CD4-positive, CD25-positive, alpha-beta regulatory T cell (primary cell): ENCODE measurements at places on chromosomes 16 and 17. TPM values are rescaled to one million over a fixed set of nuclear protein-coding genes. Genes with fewer than 3 reads are reported as not detected.

DNA sequence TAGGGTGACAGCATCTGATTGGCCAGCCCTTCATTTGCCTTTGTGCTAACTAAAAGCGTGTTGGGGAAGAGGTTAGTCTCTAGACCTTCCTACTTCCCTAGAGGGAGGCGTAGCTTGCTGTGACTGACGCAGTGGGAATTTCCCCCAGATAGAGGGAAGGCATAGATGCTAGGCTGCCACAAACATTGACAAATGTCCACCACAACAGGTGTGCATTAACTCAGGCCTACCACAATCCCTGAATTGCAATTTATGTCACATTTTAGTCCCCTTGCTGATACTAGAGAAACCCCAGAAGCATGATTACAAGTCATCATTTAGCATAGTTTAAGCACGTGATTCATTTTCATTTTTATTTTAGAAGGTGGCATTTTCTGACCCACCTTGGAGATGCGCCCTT is 76.3 kb upstream of the WSB1 start:
- H3K27me3 ChIP-seq = no peaks in the 10 kb centered on the region
- H3K4me1 ChIP-seq = peaks cover 21% of the 10 kb centered on the region
- H3K27ac ChIP-seq = peak overlapping the region; percentile 26

GRCh38 chr16:78957317-78958100 is 643.0 kb downstream of the MAF start:
- H3K36me3 ChIP-seq = no peaks in the 10 kb centered on the region
- no peaks in the 10 kb centered on the region for H3K27me3 ChIP-seq
- H3K4me3 ChIP-seq = peak overlapping the region; percentile 34
- H3K4me1 ChIP-seq = no peaks in the 10 kb centered on the region
- no peak overlapping the region for H3K27ac ChIP-seq

DNA sequence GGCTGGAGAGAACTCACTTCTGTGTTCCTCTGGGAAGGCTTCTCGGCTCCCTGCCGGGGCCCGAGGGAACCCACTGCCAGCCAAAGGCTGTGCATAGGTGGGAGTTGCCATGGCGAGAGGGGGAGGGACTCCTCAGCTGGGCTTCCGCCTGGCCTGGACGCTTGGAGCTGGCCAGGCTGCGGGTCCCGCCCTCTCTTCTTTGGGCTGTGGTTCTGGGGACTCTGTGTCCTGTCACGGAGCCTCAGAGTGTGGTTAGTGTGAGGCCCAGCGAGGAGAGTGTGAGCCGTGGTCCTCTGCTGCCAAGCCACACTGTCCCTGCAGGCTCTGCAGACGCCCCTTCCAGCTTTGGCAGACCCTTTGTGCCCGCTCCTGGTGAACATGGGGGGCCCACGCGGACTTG is 123.1 kb downstream of the OR1D5 start:
- no peak overlapping the region for H3K4me3 ChIP-seq
- H3K36me3 ChIP-seq = no peaks in the 10 kb centered on the region
- no peaks in the 10 kb centered on the region for H3K4me1 ChIP-seq

Gene KCNJ16
- polyA plus RNA-seq = not detected

Gene EIF4A3
- 91.7 TPM for polyA plus RNA-seq

DNA sequence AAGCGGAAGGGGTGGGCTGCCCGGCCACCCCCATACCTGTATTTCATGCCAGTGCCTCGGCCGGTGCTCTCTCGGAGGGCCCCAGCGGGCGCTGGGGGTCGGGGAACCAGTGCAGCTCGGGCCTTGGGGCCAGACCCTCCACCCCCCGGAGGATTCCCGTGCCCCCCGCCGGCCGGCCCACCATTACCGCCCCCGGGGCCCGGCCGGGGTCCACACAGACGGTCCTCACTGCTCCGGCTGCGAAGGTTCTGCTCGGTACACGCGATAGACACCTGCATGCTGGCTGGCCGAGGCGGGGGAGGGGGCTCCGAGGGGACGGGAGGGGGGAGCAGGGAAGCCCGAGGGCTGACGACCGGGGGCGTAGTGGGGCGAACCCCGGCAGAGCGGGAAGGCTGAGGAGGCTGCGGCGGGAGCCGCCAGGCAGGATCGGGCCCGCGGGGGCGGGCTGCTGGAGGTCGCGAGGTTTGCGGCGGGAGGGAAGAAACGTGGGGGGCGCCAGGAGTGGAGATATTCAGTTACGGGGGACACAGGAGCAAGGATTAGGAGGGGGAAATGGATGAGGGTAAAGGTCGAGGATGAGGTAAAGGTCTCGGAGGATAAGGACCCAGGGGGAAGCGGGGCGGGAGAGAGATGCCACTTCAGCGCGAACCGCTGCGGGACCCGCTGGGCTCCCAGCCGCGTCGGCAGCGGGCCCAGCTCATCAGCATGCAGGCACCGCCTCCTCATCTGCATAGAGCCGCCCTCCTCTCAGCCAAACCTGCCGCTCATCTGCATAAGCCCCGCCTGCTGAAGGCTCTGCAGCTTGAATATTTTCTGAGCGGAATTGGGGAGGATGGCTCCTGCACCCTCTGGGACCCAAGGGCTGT is at the start of gene KCNAB3:
Gene KCNAB3 (minus strand): TSS at position 699 of the 866 bp plus-strand sequence. CDS start 421 bp downstream, at position 278.
- H3K27ac ChIP-seq = no peak within 1 kb of the TSS
- no peaks in the 10 kb centered on the region for H3K27me3 ChIP-seq
- DNase-seq = peak; percentile 76
- peaks cover 46% of the 10 kb centered on the region for H3K4me1 ChIP-seq
- H3K4me3 ChIP-seq = no peak within 1 kb of the TSS

DNA sequence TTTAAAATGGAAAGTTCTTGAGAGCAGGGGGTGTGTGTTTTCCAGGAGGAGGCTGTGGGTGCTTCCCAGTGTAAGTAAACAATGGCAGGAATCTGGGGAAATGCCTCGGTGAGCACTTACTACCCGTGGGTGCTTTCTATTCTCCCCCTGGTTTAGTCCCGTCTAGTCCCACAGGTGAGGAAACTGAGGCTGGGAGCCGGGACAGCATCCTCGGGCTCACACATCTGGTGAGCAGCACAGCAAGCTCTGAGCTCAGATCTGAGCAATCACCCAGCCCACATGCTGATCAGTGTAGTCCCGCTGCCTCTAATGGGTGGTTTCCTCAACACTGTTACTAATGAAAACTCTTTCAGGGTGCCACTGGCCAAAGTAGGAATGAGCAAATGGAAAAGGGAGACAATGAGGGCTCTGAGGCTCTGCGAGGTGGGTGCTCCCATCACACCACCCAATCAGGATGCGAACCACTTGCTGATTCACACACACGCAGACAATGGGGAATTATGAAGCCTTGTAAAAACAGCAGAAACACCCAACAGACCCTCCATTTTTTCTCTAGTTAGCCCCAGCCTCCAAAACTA is 202.6 kb downstream of the PARN start:
- H3K27ac ChIP-seq = no peak overlapping the region
- H3K27me3 ChIP-seq = no peaks in the 10 kb centered on the region
- H3K4me1 ChIP-seq = no peaks in the 10 kb centered on the region
- H3K4me3 ChIP-seq = no peak overlapping the region

DNA sequence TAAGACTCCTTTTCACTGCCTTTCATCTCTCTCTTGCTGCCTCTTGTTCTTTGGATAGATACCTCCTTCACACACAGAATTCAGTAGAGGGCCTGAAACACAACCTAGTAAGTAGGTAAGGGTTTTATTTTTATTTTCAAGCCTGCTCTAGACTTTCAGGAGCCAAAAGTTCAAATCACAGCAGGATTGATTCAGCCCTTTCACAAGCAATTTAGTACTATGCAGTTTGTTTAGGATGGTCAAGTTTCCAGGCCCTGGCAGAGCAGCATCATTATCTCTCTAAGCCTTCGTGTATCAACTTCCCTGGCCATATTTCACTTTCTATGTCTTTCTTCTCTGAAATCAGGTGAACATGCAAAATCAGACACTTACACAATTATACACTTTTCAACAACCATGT is 148.8 kb upstream of the CORO6 start:
- H3K36me3 ChIP-seq = no peaks in the 10 kb centered on the region
- no peak overlapping the region for H3K27ac ChIP-seq
- H3K4me1 ChIP-seq = no peaks in the 10 kb centered on the region
- H3K4me3 ChIP-seq = no peak overlapping the region

- H3K4me3 ChIP-seq = no peak overlapping the region
- H3K27ac ChIP-seq = no peak overlapping the region
- DNase-seq = no peak
- no peaks in the 10 kb centered on the region for H3K27me3 ChIP-seq
Observed at GRCh38 chr17:77206158-77206956, 65.6 kb downstream of the SEC14L1 start.

DNA sequence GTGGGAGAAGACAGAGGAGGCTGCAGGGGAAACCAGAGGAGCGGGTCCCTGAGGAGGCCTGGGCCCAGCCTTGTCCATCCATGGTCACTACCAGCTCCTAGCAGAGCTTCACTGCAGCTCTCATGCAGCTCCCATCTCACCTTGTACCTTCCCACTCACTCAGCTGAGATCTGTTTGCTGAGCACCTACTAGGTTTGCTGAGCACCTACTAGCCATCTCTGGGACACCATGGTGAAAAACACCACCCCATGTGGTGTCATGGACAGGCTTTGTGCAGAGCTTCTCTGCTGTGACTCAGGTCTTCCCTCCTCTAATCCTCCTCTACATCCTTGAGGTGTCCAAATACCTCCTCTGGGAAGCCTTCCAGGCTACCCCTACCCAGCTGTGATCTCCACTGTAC is 58.6 kb downstream of the ENGASE start:
- H3K36me3 ChIP-seq = no peaks in the 10 kb centered on the region
- no peaks in the 10 kb centered on the region for H3K27me3 ChIP-seq
- H3K27ac ChIP-seq = no peak overlapping the region
- H3K4me1 ChIP-seq = no peaks in the 10 kb centered on the region

- DNase-seq = peak; percentile 29
- H3K27ac ChIP-seq = peak overlapping the region; percentile 25
- H3K27me3 ChIP-seq = peaks cover 6% of the 10 kb centered on the region
- peaks cover 15% of the 10 kb centered on the region for H3K36me3 ChIP-seq
Observed at GRCh38 chr17:7260651-7261378, 1.5 kb downstream of the CLDN7 start.

DNA sequence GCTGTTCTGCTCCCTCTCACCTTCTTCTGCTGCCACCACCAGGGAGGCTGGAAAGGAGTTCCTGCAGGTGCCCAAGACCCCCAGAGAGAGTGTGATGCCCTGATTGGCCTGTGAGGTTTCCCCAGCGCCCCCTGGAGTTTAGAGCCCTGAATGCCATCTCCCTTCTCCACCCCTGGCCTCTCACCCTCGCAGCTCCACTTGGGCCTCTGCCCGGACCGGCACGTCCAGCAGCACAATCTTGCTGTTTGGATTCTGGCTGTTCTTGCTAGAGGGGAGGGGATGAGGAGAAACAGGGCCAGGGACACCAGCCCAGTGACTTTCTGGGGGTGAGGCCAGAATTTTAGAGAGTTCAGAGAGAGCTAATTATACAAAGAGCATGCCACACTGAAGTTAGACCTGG is 12.5 kb upstream of the FAM171A2 start:
- H3K27me3 ChIP-seq = no peaks in the 10 kb centered on the region
- H3K27ac ChIP-seq = no peak overlapping the region

DNA sequence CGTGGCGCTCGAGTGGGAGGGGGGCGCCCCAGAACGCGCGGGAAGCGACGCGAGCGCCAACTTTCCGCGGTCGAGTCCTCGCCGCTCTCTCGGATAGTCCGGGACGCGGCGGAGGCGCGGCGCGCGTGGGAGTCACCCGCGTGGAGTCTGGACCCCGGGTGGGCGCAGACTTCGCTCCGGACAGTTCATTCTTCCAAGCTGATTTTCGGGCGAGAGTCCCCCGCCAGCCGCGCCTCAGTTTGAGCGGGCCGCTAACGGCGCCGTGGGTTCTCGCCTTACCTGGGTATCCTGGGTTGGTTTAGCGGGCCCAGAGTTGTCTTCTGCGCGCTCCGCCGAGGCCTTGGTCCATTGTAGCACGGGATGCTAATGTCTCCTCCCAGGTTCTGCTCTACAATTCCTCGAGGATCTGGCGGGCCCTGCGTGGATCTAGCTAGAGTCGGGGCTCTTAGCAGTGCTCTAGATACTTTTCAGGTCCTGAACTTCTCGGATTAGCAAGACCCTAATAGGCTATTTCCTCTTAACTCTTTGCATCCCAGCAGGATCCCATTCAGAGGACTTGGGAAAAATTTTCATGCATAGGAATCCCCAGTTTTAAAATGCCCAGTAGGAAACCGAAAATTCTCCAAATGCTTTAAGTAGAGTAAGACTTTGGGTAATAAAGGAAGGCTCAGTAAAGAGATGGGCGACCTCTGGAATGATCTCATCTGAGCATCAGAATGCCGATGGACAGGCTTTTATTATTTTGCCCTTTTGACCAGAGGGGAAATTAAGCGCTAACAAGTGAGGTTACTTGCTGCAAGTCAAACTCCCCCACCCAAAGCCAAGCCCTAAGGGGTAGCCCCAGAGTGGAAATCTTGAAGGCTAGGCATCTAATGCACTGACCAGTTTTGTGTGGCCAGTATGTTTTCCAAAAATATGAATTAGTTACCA is 537 bp upstream of the GJC1 start:
- peaks cover 24% of the 10 kb centered on the region for H3K27me3 ChIP-seq
- no peak overlapping the region for H3K27ac ChIP-seq
- no peak overlapping the region for H3K4me3 ChIP-seq
- no peak for DNase-seq
- peaks cover 16% of the 10 kb centered on the region for H3K4me1 ChIP-seq
- no peaks in the 10 kb centered on the region for H3K36me3 ChIP-seq

Gene PGAP6
- polyA plus RNA-seq = 45.3 TPM

DNA sequence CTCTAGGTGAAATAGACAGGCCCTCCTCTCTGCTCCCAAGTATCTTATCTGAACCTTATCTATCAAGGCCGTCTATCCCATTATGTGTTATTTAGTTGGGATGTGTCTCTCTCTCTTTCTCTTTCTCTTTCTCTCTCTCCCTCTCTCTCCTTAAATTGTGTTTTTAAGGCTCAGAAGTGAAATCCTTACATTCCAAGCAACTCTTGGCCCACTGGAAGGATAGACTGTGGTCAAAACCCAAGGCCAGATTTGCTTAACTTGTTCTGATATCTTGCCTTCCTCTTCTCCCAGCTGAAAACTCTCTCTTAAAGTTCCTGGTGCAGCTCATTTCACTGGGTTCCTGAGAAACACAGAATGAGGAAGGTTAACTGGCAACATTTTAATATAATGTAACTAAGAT is 14.7 kb downstream of the CDRT4 start:
- no peaks in the 10 kb centered on the region for H3K4me1 ChIP-seq
- no peak overlapping the region for H3K4me3 ChIP-seq
- H3K36me3 ChIP-seq = peaks cover 28% of the 10 kb centered on the region
- no peak overlapping the region for H3K27ac ChIP-seq
- H3K27me3 ChIP-seq = no peaks in the 10 kb centered on the region

Gene PRRT2
- not detected for polyA plus RNA-seq

Gene NLRC3
- polyA plus RNA-seq = 25.5 TPM

DNA sequence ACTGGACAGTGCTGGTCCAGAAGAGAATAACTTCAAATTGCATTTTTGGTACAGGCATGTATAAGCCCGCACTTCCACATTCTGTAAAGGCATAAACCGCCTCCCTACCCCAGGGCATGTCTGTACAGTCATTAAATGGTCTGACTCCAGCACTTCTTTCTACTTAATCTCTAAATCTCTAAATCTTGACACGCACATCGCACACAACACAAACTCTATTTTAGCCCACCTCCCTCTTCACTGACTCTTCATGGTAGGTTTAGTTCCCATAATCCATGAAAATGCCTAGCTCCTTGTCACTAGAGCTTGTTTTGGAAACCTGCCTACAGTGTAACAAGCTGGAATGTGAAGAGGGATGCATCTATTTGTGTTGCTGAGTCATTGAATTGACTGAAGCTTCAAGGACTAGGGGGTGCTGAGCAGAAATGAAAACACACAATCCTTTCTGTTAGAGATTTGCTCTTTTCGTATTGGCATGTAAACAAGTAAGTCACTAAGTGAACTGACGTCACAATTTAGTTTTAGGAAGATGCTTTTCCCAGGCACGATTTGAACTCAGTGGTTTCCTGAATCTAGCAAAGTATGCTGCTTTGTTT is 1.6 kb upstream of the DUSP14 start:
- peak overlapping the region; percentile 65 for H3K4me3 ChIP-seq
- H3K27me3 ChIP-seq = no peaks in the 10 kb centered on the region
- peaks cover 20% of the 10 kb centered on the region for H3K4me1 ChIP-seq
- H3K36me3 ChIP-seq = no peaks in the 10 kb centered on the region
- H3K27ac ChIP-seq = no peak overlapping the region
